ENCODE measurements at places on chromosomes 6 and 20.

- no peak for DNase-seq
Observed at GRCh38 chr6:32111424-32112066, 2.4 kb upstream of the TNXB start.

- no peak for DNase-seq
Observed at GRCh38 chr6:112801468-112802080, 454.4 kb downstream of the RFPL4B start.

DNA sequence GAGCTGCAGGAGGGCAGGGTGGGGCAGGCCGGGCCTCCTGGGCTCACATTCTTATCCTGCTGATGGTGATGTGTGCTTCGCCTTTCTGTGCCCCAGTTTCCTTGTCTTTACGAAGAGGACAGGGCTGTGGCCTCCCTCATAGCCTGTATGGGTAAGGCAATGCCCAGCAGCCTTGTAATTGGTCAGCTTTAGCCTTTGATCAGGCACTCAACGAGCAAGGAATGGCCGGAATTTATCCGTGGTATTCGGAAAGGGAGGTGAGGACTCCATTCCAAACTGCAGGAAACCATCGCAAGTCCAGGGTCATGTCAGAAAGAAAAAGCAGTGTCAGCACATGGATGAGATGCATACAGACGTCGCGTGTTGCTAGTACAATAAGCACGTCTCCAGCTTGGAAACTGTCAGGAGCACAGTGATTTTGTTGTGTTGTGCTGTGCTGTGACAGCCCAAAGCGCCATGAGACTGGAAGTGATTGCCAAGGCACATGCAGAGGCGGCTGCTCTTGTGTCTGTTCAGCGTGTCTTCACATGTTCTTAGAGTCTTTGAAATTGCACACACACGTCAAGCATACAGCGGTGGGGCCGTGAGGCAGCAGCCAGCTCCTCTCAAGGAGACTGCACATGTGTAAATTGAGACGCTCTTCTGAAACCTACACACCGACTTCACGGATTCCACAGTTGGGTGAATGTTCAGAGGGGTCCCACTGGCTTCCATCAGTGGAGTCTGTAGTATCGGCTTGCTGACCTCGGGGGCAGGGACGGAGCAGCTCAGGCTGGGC is 6.2 kb downstream of the SS18L1 start:
- DNase-seq, result peak; percentile 50

GRCh38 chr20:36331209-36331608 is 25.1 kb downstream of the DLGAP4 start:
- DNase-seq, result no peak

- no peak for DNase-seq
Observed at GRCh38 chr6:123589973-123590372, 46.8 kb downstream of the TRDN start.
